ENCODE measurements at places on chromosomes 3 and 15.

DNA sequence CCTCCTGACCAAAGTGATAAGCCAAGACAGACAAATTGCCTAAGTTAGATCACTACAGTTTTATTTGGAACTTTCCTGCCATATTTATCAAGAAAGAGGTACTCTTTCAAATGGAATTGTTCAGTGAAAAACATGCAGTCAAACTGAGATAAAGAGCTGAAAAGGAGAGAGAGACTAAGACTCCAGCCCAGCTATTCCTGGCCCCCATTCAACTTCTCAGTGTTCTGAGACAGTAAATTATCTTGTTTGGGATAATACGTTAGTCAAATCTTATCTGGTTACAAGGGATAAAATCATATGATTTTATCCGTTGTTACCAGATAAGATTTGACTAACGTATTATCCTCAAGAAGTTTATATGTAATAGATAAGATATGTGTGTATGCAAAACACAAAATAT, 67.6 kb upstream of the CMC1 start:
- DNase-seq: no peak

- DNase-seq: no peak
These were observed 81.9 kb upstream of the SLCO2A1 start for GRCh38 chr3:134111616-134112015.

- peak; percentile 35 for DNase-seq
These were observed 366.0 kb upstream of the TBL1XR1 start for GRCh38 chr3:177563243-177563780.

- peak; percentile 97 for DNase-seq
These were observed 28.2 kb downstream of the DUOX1 start for GRCh38 chr15:45157974-45158373.

DNA sequence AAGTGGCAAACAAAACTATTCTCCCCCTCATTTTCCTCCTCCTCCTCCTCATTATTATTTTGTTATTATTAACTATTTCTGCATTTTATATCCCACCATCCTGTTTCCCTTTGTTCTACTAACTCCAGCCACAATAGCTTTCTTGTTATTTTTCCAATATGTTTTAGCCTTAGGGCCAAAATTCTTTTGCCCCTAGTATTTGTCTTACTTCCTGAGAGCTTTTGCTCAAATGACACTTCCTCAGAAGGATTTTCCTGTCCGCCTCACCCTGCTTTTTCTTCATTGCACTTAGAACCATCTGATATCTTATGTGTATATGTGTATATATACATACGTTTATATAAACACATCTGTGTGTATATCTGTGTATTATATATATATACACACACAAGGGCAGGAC, 32.7 kb upstream of the NUDT16 start:
- no peak for DNase-seq

DNA sequence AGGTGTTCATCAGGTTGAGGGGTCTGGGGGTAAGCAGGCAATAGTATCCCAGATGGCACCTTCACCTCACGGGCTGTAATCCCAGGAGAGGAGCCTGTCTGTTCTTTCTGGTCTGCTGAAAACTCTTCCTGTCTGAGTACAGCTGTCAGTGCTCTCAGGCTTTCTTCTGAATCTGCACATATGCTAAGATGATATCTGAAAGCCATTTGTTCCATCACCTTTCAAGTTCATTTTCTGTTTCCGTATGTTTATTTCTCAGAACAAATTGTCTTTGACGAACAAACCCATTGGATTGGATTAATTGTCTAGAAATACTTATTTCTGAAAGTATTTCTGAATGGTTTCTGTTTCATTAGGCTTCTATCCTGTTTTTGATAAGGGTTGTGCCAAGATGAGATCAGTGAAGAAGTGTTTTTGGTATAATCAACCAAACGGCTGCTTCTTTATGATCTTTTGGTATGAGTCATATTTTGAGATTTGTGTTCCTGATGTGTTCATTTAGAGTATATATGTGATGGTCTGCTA, 13.3 kb downstream of the ZNF592 start:
- no peak for DNase-seq

DNA sequence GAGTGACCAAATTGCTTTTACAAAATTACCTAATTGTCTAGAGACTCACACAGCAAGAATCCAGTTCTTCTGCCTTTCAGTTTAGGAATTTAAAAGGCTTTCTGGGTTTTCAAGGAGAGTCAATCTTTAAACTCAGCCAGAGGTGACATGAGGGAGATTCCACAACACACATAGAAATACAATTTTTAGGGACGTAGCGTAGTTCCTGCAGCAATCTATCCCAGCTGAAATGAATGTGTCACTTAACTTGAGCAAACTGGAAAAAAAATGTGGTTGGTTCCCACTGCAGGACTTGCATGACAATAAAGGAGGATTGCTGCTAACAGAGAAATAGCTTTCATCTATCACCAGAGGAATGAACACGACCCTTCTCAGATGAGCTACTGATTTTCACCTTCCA, 269.7 kb downstream of the OTOL1 start:
- no peak for DNase-seq

- DNase-seq: peak; percentile 71
These were observed 2.0 kb downstream of the B2M start for GRCh38 chr15:44713006-44713966.

DNA sequence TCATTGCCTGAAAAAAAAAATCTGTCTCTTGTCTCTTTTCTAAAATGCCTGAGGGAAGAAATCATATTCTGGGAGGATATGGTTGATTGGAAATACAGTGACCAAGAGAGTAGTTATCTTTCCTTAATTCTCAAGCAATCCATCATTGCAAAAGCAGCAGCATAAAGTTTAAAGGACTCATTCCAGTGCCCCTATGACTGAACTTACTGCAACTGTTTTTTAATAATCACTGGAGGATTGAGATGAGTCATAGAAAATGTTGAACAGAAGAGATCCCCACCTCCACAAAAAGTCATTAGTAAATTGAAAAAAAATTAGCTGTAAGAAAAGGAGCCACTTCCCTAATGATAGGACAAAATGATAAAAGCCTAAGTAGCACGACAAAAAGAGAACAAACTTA, 121.5 kb downstream of the SLC9A9 start:
- peak; percentile 44 for DNase-seq

DNA sequence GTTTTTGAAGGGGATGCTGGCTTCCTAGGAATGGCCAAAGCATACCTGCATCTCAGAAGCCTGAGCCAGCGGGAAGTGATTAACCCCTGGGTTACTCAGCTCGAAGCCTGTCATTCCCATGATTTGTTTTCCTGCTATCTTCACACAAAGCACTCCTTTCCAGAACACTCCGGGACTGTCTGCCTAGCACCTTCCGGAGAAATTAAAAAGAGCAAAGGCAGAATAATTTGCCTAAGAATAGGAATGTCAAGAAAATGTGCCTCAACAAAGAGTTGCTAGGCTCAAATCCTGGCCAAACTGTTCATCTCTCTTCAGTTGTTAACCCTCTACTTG, 34.1 kb downstream of the TPM1 start:
- no peak for DNase-seq

GRCh38 chr3:42314411-42314810, 48.4 kb upstream of the CCK start:
- DNase-seq: no peak

GRCh38 chr3:144989807-144990206, 1018.2 kb downstream of the DIPK2A start:
- DNase-seq: peak; percentile 1

- DNase-seq: no peak
These were observed 435 bp downstream of the IL17RB start for GRCh38 chr3:53846851-53847155.

DNA sequence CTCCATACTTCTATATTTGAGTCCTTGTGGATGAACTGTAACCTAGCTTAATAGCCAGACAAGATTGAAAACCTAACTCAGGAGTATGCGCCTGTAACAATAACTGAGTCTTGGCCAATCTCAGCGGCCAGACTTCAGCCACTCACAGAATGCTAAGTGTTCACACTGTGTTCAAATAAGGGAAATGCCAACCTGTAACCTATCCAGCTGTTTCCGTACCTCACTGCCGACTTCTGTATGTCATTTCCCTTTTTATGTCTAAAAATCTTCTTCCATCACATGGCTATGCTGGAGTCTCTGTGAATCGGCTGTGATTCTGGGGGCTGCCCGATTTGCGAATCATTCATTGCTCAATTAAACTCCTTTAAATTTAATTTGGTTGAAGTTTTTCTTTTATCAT, 169.2 kb downstream of the NFKBIZ start:
- no peak for DNase-seq

DNA sequence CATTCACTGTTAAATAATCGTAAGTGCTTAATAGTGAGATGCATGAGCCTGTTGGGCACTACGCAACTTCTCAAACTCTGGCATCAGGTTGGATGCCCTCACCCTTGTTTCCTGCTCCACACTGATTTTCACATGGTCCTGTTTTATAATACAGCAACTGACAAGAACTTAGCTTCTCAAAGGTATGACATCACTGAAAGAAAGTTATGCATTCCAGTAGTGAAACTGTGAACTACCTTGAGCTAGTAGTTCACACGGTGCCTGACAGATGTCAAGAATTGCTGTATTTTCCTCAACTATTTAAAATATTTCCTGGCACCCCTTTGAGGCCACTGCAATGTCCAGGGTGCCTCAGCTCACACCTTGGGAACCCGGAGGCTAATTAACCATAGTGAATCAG, 327.5 kb downstream of the RORA start:
- no peak for DNase-seq

GRCh38 chr15:95603802-95604201, 726.7 kb upstream of the NR2F2 start:
- no peak for DNase-seq

GRCh38 chr3:116007000-116007399, 383.7 kb downstream of the GAP43 start:
- DNase-seq: peak; percentile 14

- peak; percentile 78 for DNase-seq
These were observed 31.9 kb upstream of the TSC22D2 start for GRCh38 chr3:150376001-150376848.

- DNase-seq: no peak
These were observed 81.4 kb upstream of the BCHE start for GRCh38 chr3:165918657-165918979.

GRCh38 chr15:48569591-48570302, 75.8 kb downstream of the FBN1 start:
- no peak for DNase-seq

- no peak for DNase-seq
These were observed 51.7 kb downstream of the GOLIM4 start for GRCh38 chr3:168044049-168044448.

GRCh38 chr3:98972155-98972554, 70.7 kb upstream of the DCBLD2 start:
- peak; percentile 89 for DNase-seq

DNA sequence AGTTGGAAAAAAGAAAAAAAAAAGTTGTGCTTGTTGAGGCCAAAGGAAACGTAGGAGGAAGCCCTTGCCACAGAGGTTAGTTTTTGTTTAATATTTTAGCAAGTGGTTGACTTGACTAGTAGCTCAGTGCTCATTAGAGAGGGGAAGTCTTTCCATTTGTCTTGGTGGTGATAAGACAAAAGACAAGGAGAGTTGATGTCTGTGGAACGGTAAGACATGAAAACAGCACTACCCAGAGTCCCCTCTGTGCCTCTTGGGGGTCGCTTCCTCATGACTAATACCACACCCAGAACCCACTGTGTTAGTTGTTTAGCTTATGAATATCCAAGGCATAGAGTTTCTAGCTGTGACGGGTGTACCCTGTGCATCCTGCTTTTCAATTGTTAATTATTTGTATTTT, 211.4 kb downstream of the ITPR1 start:
- DNase-seq: no peak

DNA sequence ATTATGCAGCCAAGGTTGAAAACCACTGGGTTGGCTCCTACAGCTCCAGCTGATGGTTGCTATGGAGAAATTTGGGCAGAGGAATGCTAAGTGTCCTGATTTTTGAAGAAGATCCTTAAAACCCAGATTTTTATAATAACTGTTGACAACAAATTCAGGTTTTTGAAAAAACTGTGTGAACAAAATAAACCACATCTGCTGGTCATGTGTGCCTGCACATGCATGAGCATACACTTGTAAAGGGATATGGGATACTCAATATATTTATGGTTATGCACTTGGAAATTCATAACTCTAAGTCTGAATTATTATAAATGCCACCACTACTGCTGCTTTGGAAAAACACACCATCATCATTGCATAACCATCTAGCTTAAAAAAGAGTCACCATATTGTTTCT, 133.7 kb downstream of the THRB start:
- no peak for DNase-seq

DNA sequence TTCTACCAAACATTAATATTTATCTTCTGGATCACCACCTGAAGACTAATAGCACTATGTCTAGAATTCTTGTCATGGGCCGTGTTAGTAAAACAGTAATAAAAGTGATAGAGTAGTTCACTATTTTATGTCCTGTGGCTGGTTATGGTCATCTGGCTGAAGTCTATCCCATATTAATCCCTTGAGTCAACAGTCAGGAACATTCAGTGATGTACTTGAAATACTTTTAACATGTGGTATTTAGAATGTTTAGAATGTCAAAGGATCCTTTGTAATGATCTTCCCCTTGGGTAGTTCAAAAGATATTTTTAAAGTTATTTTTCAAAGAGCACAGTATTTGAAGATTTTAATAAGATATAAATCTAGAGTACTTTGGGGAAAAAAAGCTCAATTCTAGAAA, 117.0 kb downstream of the MBNL1 start:
- DNase-seq: peak; percentile 83

GRCh38 chr15:74175271-74176191, 2.0 kb downstream of the ISLR start:
- no peak for DNase-seq

DNA sequence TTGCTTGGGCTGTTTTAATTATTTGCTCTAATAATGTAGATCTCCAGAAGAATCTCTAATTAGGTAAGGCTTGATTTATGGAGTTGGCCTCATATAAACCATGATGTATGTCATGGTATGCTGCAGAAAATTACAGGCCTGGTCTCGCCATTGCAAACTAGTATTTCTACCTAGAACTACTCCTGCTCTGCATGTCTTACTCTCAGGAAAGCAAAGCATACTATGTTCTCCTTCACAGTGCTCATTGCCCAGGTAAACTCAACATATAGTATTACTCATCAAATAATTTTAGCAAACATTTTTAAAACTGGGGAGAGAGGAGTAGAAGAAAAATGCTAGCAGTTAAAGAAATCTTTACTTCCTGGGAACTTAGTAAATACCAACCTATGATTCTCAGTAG, 90.7 kb downstream of the FILIP1L start:
- DNase-seq: no peak

DNA sequence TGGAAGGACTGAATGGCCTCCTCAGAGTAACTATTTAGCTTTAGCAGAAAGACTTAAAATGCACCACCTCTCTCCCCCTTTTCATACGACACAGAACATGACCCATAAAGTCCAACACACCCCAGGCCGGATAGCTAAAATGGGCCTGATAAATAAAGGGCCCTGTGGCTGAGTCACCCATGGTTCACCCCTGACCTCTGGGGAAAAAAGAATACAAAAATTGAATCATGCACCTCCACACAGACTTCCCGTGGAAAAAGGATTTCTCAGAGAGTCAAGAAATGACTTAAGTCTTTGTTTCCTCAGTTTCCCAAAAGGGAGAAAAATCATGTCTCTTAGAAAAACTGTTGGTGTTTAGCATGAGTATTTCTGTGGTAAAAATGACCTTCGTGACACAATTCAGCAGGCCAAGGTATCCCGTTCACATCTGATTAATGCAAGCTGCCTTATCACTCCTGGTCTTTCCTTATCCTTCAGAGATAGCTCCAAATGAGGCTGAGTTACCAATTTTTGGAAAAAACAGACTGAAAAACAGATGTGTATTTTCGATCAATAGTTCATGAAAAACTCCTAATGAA, 34.0 kb upstream of the ARHGEF3 start:
- peak; percentile 49 for DNase-seq

Measured in GM23248 (cell line).